NCI-H748 treated with DMSO at 0.1 percent for 48 hours (cell line): ENCODE measurements at places on chromosomes 4 and X.

- no peak for DNase-seq
These were observed 10.6 kb upstream of the AMOT start for GRCh38 chrX:112851161-112851779.

- no peak for DNase-seq
These were observed 159.3 kb upstream of the LCORL start for GRCh38 chr4:18180892-18181291.

GRCh38 chr4:119537586-119537985 is 91.0 kb downstream of the PDE5A start:
- DNase-seq = no peak

DNA sequence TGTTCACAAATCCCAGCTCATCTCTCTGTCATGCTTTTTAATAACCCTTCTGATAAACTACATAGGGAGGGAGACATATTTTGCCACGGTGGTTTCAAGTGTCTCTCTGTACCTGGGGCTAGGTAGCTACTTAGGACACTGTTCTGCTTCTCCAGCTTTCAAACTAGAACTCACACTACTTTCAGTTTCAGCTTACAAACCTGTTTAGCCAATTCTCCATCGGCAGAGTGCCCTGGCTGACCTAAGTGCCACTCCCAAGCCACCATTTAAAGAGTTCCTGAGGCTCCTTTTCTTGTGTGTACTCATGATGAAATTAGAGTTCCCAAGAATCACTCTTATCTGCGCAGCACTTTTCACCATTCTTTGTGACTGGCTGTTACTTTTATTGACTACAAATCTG is 899.2 kb downstream of the FAT4 start:
- DNase-seq = no peak

DNA sequence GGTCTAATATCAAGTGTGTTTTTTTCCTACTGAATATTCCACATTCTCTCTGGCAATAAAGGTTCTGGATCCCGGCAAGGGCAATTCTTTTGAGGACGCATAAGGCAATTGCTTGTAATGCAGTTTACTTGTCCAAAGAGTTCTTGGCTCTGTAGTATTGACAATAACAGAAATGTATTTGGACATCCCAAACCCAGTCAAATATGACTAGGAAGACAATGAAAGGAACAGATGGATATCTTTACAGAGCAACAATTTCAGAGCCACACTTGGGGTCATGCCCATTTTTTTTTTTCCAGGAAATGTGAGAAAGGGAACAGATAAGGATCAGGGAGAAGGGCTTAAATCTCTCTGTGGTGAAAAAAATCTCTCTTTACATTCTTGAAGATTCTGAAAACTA is 12.2 kb downstream of the GK2 start:
- DNase-seq = no peak

- peak; percentile 4 for DNase-seq
These were observed 262.6 kb downstream of the C4orf33 start for GRCh38 chr4:129358571-129358970.

GRCh38 chrX:141791856-141792255 is 46.3 kb upstream of the MAGEC3 start:
- DNase-seq = no peak

DNA sequence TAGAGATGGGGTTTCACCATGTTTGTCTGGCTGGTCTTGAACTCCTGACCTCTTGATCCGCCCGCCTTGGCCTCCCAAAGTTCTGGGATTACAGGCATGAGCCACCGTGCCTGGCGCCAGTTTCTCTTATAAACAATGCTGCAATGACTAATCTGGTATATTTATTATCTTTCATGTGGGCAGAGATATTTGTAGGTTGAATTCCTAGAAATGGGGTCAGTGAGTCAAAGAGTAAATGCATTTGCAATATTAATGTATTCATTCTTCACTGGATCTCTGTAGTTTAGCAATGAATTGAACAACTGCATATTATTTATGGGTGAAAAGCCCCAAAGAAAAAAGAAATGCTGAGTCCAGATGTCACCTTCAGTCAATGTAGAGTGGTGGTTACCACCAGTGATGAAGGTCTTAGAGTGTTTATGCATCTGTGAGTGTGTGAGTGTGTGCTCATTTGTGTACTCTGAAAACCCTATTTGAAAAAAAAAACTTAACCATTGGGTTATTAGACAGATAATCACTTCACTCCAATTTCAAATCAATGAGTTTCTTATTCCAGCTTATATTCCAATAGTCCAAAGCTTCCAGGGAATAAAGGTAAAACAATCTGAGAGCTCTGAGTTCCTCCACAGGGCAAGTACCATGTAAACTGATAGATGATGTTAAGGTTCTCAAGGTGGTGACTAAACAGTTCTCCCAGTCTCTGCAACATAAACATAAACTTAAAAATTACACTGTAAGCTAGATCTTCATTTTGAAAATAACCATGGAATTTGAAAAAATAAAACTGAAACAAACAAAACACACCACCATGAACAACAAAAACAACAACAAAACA is 22.6 kb upstream of the CD38 start:
- DNase-seq = no peak

GRCh38 chr4:6776920-6777635 is 5.4 kb upstream of the KIAA0232 start:
- DNase-seq = no peak

DNA sequence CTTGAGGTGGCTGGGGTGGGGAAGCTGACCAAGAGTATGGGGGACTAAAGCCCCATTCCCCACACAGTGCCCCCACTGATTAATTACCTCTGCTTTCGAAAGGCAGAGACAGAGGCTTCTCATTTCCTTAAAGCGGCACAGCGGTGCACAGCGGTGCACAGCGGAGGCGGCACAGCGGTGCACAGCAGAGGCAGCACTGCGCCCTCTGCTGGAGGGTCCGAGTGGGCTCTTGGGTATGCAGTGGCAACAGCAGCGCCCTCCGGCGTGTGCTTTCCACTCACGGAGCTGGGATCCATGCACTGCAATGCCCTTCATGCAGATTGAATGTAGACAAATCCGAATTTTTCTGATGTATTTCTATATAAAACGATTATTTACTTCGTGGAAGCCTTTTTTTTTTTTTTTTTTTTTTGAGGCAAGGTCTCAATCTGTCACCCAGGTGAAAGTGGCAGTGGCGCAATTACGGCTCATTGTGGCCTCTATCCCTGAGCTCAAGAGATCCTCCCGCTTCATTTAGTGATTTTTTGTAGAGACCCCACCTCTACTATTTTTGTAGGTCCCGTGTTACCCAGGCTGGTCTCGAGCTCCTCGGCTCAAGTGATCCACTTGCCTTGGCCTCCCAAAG is 19.7 kb upstream of the PRPS2 start:
- DNase-seq = no peak

GRCh38 chr4:58602022-58602421 is 1491.8 kb upstream of the IGFBP7 start:
- DNase-seq = no peak

DNA sequence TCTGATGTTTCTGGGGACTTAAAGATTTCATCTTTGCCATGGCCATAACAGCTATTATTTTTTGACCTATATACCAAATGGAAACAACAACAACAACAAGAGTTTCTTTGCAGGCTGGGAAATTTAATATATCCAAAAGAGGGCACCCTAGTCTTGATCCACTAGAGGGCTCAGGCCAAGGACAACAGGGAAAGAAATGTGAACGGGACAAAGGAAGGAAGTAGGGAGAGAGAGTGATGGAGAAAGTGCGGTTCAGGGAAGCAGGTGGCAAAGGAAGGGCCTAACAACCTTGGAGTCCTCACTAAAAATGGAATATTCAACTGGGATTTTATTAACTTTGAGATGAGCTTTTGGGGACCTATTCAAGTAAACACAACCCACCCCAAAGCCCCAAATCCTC is 67.8 kb upstream of the SCML1 start:
- DNase-seq = no peak
